Endothelial cell (in vitro differentiated cells): ENCODE measurements at places on chromosomes 3 and 15.

DNA sequence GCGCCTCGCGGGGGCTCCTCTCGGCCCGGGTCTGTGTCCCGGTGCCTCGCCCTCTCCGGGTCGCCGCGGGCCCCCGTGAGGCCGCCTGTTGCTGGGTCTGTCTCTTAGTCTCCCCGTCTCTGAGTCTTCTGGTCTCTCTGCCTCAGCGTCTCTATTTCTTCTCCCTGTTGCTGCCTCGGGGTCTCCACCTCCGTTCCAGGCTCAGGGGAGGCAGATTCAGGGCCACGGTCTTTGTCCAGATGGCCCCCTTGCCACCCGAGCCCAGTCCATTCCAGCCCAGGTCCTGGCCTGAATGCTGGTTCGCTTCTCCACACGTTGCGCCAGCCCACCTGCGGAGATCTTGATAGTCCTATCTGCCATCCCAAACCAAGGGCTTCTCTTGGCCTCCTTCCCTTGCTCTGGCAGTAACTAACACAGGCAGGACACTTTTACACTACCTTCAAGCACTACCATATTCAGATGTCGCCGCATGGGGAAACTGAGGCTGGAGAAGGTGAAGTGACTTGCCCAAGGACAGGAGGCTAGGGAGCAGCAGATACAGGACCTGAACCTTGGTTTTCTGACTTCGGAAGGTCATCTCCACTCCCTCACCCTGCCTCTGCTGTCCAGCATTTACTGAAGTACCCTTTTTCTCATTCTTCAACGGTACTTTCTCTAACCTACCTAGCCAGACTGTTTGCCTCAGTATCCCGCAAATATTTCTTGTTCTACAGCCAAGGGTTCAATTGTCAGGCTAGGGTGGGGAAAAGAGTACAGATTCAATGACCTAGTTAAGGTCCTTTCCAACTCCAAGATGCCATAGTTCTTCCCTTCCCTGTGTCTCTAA, 616 bp upstream of the IGDCC4 start:
- DNase-seq: no peak

DNA sequence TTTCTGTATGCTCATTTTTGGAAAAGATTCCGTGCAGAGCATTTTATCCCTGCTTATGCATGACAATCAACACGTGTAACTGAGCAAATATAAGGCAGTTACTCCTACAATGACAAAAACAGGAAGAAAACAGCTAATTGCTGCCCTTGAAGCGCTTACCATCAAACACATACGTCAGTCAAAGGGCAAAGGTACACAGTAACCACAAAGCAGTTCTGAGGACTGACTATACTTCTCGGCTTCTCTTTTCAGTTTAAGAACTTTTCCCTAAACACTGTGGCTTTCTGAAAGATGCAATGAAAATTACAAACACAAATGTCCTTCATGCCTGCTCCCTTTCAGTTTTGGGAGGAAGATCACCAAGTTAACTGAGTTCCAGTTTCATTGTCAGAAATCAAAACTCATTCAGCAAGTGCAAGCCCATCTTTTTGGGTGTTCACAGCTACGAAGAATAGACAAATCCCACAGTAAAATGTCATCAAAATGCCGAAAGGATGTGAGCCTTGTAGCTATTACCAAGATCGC, 602.8 kb downstream of the FOXP1 start:
- DNase-seq: no peak

DNA sequence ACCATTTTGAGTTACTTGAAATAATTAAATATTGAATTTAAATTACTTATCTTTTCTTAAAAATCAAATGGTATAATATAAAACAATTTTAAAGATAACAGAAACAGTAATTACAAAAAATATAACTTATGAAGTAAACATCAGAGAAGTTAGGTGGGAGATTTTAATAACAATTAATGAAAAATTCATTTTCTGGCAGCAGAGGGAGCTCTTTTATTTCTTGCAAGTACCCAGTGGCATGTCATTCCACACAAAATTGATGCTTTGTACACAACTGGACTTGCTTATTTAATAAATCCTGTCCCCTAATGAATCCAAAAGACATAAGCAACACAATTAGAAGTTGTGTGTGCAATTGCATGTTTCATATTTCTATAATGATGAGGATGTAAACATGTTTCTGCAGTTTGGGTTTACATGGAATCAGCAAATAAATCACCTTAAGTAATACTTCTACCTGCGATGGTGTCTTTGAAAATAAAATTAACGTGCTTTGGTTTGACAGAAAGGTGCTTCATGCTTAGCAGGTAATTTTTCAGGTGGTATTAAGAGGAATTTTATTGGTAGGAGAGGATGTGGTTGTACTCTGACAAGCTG, 861.3 kb downstream of the ZPLD1 start:
- no peak for DNase-seq

DNA sequence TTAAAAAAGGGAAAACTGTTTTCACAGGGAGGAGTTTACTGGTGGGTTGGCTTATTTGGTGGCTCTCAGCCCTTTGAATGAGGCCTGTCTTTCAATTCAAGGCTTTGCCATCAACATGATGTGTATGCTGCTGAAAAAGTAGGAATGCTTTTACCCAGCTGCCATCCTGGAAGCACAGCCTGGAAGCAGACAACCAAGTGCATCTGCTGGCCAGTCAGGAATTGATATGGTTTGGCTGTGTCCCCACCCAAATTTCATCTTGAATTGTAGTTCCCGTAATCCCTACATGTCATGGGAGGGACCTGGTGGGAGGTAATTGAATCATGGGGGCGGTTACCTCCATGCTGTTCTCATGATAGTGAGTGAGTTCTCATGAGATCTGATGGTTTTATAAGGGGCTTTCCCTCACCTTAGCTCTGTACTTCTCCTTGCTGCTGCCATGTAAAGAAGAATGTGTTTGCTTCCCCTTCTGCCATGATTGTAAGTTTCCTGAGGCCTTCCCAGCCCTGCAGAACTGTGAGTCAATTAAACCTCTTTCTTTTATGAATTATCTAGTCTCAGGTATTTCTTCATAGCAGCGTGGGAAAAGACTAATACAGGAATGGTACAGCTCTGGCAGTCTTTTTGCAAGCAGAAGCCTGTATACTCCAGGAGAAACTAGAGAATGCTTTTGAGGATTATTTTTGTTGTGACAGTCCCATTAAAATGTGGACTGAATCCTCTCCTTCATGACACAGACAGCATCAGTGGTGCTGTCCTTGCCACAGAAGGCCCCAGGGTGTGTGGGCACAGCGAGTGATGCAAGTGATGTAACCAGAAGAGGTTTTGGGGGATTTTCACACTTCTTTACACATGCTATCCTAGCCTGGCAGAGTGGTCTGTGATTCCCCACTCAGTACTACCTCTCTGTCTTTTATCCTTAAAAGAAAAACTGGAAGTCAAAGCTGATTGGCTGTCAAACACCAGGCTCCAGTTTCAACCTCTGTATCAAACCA, 20.0 kb downstream of the PLCL2 start:
- DNase-seq: no peak

- DNase-seq: no peak
These were observed 106.1 kb downstream of the WDR76 start for GRCh38 chr15:43932907-43933306.

- DNase-seq: no peak
These were observed 225.9 kb downstream of the GREM1 start for GRCh38 chr15:32943711-32944110.

- peak; percentile 81 for DNase-seq
These were observed 9.5 kb downstream of the RPS17 start for GRCh38 chr15:82530606-82531379.

- no peak for DNase-seq
These were observed 2.7 kb upstream of the HEG1 start for GRCh38 chr3:125058529-125058928.

- DNase-seq: peak; percentile 79
These were observed 1.2 kb downstream of the RGMA start for GRCh38 chr15:93087825-93088199.

- peak; percentile 71 for DNase-seq
These were observed 121.8 kb downstream of the PDZRN3 start for GRCh38 chr3:73502609-73503583.

DNA sequence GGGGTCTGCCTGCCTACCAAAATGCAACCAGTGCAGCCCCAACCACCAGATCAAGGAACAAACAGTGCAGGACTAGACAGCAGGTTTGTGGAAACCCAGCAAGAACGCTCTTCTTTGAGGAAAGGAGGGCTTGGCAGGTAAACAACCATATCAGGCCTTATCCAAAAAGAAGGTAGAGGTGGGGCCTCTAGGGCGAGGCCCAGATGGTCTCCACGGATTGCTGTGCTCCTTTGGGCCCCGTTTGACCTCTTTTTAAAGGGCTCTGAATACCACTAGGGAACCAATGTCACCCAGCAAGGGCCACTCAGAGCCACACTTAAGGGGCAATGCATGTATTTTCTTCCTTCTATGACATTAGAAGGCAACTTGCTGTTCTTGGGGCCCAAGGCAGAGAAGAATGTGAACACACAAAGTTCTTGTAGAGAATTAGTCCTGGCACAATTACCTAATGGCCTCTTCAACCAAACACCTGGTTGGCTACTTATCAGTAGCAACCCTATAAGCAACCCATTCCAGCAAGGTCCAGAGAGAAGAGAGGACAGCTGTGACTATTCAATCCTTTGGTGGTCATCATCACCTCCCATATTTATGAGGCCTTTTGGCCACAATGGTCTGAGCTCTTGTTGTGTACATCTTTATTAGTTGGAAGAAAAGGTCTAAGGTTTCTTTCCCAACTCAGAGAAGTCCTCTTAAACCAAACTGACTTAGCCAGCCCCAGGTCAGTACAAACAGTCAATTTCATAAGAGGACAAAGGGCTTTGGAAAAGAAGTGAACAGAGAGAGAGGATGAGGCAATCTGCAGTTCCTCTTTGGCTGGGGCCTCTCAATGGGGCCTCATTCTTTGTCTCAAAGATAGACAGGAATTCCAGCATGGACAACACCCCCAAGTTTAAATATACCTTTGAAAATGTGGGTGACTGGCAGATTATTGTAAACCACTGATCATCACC, 36.0 kb downstream of the FOXP1 start:
- no peak for DNase-seq

DNA sequence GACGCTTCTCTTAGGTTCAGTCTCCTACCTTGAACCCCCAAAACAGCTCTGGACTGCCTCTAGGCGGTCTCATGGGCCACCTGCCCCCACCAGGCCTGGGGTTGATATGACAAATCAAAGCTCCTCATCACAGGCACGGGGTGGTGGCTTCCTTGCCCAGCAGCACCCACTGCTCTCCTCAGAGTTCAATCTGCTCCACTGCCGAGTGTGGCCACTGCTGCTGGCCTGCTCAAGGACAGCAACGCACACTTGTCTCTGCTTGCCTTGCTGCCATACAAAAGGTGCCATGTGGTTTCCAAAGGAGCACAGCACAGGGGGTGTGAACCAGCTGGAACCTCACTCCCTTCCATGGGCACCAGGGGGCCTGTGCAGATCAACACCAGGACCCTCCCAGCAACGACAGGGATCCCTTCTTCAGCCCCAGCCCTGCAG, 10.2 kb downstream of the KBTBD13 start:
- no peak for DNase-seq

GRCh38 chr15:67144609-67145311, 79.4 kb downstream of the SMAD3 start:
- DNase-seq: no peak

DNA sequence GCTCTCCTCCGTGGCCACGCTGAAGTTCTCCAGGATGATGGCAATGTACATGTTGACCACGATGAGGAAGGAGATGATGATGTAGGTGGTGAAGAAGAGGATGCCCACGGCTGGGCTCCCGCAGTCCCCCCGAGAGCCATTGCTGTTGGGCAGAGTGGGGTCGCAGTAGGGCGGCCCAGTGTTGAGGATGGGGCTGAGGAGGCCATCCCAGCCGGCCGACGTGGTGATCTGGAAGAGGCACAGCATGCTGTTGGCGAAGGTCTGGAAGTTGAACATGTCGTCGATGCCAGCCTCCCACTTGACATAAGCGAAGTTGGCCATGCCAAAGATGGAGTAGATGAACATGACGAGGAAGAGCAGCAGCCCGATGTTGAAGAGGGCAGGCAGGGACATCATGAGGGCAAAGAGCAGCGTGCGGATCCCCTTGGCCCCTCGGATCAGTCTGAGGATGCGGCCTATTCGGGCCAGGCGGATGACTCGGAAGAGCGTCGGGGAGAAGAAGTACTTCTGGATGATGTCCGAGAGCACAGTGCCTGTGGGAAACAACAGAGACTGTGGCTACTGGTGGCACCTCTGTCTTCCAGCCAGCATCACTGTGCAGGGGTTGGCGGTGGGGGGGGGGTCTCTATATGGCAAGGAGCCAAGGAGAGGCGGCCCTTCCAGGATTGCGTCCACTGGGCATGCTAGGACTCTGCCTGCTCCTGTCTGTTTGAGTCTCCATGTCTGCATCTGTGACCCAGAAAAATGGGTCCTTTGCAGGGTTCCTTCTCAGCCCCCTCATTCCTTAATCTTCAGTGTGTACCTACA, 55.1 kb downstream of the EXOG start:
- DNase-seq: no peak

- DNase-seq: no peak
These were observed 42.6 kb downstream of the ZNF148 start for GRCh38 chr3:125332504-125332903.

DNA sequence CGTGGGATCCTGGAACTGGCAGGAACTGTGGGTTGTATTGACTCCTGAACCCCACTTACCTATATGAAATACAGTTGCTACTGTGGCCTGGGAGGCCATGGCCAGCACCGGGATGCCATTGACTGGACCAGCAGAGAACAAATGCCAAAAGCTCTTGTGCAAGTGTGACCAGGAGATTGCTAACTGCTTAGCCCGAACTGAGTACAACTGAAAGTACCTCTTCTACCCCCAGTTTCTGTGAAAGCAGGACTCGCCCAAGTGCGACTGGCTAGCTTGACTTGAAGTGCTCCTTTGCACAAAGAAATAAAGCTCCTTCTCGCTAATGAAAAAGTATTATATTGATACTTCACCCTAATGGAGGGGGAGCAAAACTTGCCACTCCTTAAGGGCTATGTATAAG, 101.3 kb upstream of the ATP11B start:
- DNase-seq: no peak

GRCh38 chr3:65955792-65956477, 82.8 kb downstream of the MAGI1 start:
- no peak for DNase-seq

DNA sequence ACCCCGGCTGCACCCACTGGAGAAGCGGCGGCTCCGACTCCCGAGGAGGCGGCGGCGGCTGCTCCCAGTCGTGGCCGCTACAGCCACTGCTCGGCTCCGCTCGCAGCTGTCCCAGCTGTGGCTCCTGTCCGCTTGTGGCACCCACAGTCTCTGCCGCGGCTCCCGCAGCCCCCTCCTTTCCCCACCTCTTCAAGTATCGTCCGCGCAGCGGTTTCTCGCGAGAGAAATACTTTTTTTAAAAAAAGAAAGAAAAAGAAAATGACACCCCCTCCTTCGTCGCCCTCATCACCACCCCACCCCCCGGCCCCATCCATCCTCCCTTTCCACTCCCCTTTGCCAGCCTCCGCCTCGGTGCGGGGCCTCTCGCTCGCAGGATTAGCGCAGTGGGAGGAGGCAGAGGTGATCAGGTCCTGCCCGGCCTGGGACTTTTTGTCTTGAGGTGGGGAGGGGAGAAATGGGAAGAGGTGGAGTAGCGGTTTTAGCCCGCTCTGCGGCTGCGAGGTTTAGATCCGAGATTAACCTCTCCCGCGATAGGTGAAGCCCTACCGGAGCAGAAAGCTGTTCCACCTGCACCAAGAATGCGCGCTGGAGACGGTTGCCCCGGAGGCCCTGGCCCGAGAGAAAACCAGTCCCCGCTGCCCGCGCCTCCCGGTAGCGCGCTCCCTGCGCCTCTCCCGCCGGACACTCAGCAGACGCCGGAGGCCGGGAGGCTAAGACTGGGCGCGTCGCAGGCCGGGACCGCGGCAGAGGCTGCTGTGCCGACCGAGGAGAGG, at the start of gene FBN1:
Gene FBN1 (minus strand): TSS at position 152 of the 773 bp plus-strand sequence. CDS start 940 bp downstream, outside the sequence.
- DNase-seq: peak; percentile 72
